Mesangial cell (primary cell): ENCODE measurements at places on chromosomes 12 and 14. TPM values are rescaled to one million over a fixed set of nuclear protein-coding genes. Genes with fewer than 3 reads are reported as not detected.

VPS37B gene
- 32.3 and 33.6 TPM in 2 replicates for total RNA-seq

KRT82 gene
- total RNA-seq, result not detected in 2 replicates

ADCY4 gene
- 0.16 and 1.5 TPM in 2 replicates for total RNA-seq

CELA1 gene
- total RNA-seq, result not detected in 2 replicates

PLEKHG7 gene
- total RNA-seq, result not detected in 2 replicates

DAO gene
- not detected in 2 replicates for total RNA-seq
